Uterus (tissue), 4 donors: ENCODE measurements at places on chromosomes 3 and 15.

DNA sequence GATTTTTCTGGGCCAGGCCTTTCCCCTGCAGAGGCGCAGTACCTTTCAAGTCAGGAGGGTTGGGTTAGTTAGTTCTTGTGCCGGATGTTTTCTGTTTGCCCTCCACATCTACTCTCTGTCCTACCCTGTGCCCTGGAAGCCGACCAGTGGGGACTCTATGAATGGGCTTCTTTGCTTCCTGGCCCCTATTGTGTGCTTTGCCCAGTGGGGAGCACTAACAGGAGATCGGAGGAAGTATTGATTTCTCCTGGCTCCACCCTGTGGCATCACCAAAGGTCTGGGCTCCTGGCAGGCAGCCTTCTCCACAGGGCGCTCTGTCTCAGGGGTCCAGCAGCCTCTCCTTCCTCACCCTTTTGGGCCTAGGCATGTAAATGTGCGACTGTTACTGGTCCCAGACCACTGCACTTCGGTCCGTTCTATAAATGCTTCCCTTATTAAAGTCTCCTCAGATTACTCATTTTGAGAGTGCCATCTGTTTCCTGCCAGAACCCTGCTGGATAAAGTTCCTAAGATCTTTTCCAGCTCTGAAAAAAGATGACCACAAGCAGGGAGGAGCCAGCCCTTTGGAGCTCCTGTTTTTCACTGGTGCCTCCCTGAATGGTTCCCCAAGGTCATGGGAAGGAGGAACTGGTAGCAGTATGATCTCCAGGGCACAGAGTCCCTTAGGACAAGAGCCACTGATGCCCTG is 44.5 kb downstream of the CTDSPL start:
- DNase-seq, result no peak

GRCh38 chr3:127688416-127689265 is 15.9 kb downstream of the ABTB1 start:
- peak; percentile 14 for DNase-seq

DNA sequence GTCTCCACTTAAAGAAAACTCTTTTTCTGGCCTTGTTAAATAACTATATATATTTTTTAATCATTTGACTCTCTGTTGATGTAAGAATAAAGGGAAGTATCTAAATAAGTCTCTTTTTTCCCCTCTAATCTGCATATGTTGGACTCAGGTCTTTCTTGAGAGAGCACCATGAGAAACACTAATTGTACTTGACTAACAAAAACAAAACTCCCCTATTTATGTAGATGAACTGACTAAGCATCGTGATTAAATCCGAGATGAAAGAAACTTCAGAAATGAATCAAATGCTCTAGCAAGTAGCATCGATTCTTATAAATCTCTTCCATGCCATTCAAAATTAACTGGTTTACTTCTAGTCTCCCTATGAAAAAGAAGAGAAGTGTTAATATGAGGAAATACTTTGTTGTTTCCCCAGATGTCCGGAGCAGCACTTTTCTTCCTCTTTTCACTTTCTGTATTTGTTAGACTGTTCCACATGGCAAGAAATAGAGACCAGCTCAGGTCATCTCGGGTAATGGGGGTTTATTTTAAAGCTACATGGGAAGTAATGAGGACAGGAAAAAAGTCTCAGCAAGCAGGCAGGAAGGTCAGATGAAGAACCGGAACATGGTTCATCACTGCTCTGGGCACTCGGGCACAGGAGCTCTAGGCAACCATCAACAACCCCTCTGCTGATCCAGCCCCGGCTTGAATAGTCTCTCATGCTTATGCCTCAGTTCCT is 288.3 kb downstream of the CNTN6 start:
- DNase-seq, result no peak

- no peak for DNase-seq
Measured at GRCh38 chr15:92200891-92201290, 192.8 kb upstream of the ST8SIA2 start.

DNA sequence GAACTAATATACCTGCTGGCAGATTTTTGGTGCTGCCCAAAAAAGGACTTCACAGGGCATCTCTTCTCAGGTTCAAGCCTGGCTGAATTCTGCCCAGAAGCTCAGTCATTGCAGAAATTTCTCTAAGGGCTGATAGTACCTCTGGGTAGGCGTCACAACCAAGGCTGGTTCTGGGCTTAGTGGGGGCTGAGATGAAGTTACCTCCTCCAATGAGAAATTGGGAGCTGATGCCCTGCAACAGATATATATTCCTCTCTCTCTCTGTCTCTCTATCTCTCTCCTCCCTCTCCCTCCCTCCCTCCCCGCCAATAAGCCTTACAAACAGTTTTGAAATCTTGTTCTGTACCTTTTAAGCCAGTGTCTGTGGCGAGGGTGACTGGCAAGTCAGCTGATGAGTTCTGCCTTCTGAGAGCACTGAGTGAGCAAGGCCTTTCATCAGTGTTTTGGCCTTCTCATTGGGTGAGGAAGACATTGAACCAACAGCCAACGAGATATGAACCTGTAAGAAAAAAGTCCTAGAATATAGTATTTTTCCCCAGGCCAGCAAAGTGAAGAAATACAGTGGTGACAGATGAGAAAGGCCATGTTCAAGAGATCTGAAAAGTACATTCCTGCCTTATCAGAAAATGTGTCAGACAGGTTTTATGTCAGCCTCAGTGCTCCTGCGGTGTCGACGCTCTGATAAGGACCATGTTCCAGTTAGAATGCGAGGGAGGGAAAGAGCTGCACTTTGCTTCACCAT is 45.5 kb downstream of the TMEM39A start:
- no peak for DNase-seq
